Stimulated activated CD8-positive, alpha-beta memory T cell treated with anti-CD3 and anti-CD28 coated beads, Interleukin-7, amount 100 ng/mL, for 1 hour (primary cell): ENCODE measurements at places on chromosomes 7 and 10.

- no peak for DNase-seq
Observed at GRCh38 chr10:126895214-126895781, 9.9 kb upstream of the DOCK1 start.

GRCh38 chr7:45460379-45460778 is 113.8 kb upstream of the ADCY1 start:
- DNase-seq = no peak

DNA sequence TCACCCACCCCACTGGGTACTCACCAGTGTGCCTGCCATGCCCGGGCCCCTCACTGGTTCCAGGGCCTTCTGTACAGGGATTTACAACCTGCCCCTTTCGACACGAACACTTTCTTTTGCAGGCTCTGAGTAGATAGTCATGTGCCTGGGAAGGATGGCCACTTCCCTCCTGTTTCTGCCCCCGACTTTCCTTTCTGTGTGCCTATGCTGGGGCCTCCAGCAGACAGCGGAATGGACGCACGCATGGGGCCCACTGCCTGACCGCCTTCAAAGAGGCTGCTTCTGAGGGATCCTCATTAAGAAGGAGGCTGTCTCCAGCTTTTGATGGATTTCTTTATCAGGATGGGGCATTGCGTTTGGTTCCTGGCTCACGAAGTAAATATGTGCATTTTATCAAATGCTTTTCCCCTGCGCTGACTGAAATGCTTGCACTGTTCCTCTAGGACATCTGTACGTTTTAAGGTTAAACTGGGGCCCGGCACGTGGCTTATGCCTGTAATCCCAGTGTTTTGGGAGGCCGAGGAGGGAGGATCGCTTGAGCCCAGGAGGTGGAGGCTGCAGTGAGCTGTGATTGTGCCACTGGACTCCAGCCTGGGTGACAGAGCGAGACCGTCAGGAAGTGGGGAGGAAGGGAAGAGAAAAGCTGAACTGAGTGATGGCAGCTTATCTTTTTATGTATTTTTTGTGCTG is 29.4 kb upstream of the NKX6-2 start:
- no peak for DNase-seq

GRCh38 chr7:38425509-38425908 is 152.1 kb upstream of the TARP start:
- DNase-seq = no peak

DNA sequence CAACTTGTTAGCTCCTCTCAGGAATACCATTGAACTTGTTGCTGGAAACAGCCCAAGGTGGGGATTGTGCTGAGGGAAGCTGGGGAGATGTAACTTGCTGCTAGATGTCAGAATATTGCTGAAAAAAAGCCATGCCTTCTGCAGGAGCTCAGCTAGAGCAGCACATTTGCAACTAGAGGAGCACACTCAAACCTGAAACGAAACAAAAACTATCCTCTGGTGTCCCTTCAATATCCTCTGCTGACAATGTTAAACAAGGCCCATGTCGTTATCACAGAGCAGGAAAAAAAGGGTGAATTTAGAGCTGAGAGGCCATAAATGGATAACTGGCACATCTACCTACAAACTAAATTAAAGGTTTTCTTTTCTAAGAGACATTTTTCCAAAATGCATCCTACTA is 53.7 kb upstream of the MACC1 start:
- no peak for DNase-seq

DNA sequence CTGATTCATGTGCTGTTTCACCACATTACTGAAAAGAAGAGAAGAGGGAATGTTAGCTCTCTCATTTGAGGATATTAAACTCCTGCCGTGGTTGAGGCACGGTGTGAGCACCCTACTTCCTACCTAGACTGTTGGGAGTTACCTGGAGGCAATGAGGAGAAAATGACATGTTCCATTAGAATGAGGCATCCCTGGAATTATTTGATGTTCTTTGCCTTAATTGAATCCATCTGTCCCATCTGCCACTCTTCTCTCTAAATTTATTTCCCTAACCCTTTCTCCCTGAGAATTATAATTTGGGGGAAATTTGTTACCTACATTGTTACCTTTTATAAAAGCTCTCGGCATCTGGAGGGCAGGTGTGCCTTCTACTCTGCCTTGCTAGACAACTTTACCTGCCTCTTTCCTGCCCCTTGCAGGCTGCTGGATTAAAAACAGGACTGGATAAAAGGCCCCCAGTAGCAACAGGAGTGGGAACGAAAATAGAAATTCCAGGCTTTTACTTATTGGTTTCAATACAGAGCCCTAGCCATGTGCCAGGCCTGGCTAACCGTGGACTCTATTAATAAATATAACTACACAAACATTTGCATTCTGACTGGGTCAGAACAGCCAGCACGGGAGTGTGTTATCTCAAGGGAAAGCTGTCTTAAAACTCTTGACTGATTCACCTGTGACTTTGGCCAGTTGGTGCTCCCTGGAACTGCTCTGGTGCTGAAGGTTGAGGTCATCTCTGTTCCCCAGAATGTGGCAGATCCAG is 4.4 kb upstream of the ATXN7L1 start:
- no peak for DNase-seq

GRCh38 chr7:157690833-157691585 is 354.2 kb downstream of the DNAJB6 start:
- no peak for DNase-seq
